ELR (cell line): ENCODE measurements at places on chromosomes 2 and 18.

- DNase-seq: no peak
These were observed 35.6 kb downstream of the SLC25A12 start for GRCh38 chr2:171858397-171858958.

- DNase-seq: no peak
These were observed 193.7 kb upstream of the ID2 start for GRCh38 chr2:8488001-8488738.

GRCh38 chr2:109376796-109377495 is 236.8 kb downstream of the SEPTIN10 start:
- DNase-seq: peak; percentile 66

- no peak for DNase-seq
These were observed 92.0 kb downstream of the HDAC4 start for GRCh38 chr2:239308661-239309397.

DNA sequence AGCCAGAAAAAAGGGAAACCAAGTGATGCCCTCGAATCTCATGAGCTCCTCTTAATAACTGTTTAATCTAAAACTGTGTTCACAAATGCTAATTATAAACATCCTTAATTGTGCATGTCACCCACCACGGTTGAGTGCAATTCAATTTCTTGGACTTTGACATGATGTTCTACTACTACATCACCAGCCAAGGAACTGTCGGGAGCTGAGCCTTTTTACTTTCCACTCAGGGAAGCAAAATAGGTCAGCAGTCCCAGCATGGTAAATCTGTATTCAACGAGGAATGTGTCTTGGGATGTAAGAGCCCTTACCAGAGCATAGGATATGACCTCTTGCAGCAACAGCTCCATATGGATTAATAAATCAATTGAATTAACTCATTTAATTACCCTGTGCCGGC is 20.8 kb upstream of the REG3G start:
- no peak for DNase-seq

DNA sequence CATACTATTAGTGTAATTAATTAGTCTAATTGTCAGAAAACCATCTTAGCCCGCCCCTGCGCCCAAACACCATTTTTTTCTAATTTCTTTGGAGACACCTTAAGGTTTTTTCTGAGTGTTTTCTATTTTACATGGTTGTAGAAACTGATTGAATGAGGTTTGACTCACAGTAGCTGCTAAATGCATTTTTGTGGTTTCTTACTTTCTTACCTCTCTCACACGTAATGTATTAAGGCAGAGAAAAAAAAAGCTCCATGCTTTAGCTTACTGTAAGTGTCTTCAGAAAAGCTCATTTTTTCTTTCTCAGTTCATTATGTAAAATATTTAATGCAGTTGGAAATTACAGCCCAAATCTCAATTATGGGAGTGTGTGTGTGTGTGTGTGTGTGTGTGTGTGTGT is 548.5 kb upstream of the LRRTM4 start:
- DNase-seq: no peak

DNA sequence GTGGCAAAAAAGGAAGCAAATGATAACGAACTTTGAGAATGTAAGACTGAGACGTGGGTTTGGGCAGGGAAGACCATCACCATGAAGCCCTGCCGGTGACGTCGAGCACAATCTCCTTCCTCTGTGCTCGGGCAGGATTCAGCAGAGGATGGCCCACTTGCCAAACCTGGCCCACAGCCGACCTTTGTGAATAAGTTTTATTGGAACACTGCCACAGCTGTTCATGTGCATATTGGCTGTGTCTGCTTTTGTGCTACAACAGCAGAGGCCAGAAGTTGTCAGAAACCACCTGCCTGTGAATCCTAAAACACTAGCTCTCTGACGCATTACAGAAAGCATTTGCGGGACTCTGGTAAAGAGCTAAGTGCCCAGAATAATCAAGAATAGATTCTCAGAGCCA is 223.9 kb downstream of the MYT1L start:
- no peak for DNase-seq

DNA sequence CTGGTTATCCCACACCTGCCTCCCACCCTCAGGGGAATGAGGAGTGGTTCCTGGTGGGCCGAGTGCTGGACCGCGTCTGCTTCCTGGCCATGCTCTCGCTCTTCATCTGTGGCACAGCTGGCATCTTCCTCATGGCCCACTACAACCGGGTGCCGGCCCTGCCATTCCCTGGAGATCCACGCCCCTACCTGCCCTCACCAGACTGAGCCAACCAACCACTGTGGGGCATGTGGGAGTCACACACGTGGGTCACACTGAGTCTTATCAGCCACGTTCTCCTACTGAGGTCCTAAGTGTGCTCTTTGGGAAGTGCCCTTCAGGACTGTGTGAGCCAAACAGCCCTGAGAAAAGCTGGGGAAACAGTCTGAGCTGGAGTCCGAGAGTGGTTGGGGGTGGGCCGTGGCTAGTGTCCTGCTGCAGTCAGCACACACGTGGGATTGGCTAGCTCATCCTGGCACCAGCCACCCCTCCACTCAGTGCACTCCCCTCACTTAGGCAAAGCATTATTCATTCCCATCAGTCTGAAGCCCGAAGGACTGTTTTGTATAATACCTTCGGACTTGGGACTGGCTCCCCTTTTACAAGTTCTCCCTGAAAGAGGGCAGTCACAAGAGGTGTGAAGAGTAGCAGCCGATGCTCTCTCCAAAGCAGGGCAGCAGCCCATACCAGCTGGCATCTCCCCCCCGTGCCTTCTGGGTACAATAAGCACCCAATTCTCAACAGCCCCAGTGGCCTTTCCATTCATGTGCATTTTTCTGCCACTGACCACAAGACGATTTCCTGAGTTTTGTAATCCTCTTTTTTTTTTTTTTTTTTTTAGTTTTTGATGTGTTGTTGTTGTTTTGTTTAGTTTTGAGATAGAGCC is 4.6 kb downstream of the TIGD1 start:
- DNase-seq: no peak

- no peak for DNase-seq
These were observed 45.5 kb upstream of the TNFRSF11A start for GRCh38 chr18:62279561-62279960.

DNA sequence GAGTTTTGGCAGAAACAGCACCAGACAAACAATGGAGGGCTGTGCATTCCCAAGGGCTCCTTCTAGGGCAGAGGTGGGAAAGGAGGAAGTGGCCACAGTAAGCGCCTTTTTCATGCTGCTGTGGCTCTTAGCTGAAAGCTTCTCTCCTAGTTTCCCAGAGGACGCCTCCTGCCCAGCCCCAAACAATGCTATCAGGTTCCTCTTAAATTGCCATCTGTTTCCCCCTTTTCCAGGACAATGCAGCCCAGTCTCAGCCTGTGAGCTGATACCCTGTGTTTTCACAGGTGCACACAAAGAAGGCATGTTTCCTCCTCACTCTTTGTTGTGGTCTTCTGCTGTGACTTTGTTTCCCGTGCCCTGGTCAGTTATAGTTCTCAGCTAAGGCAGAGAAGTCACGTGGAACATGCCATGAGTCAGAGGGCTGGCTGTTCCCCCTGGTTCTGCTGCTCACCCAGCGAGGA is 5.4 kb upstream of the FAM124B start:
- no peak for DNase-seq

DNA sequence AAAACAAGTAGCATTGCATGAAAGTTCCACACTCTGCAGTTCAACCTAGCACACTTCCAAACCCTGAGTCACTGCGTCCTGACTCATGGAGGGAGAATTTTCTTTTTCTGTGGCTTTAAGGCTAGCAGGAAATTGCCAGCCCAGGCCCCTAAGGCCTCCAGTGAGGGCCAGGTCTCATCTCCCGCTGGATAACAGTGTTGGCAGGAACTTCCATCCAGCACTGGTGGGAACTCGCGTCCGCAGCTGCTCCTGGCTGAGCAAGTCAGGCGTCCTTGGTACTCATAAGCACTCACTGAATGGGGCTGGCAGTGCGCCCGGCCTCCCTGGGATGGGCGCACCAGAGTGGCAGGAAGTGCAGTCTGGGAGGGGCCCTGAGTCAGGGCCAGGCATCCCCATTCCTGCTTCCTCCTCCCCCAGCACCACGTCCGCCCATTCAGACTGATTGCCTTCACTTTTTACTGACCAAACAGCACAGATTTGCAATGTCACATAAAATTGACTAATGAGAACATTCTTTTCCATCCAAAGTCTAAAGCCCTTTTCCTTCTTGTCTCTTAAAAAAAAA is 14.3 kb downstream of the MALL start:
- peak; percentile 99 for DNase-seq

DNA sequence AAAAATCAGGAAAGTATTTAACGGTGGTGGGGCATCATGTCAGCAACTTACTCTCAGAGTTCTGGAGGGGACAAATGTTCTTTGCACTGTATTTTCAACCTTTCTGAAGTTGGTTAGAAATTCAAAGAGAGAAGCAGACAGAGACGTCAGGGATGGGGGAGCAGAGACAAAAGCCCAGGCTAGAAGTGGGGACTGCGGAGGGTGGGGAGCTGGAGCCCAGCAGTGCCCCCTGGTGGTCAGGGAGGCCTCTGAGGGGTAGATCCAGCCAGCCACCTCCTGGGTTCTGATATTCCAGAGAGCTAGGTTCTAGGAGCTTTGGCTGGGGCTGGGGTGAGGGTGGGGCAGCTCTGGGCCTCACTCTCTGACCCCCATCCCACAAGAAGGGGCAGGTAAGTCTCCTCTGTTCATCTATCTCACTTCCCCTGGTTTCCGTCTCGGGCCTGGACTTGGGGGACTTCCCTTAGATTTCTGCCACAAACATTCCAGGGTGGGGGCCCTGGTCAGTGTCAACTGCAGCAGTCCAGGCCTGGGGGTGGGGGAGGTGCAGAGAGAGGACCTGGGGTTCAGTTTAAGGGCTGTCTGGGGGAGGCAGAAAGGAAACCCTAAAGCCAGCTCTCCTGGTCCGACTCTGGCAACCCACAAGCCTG is 8.9 kb downstream of the TNS1 start:
- peak; percentile 50 for DNase-seq

GRCh38 chr2:43460174-43460546 is 135.7 kb downstream of the THADA start:
- no peak for DNase-seq

- peak; percentile 60 for DNase-seq
These were observed 82.6 kb upstream of the ST3GAL5 start for GRCh38 chr2:85971366-85971765.

- DNase-seq: no peak
These were observed 140.1 kb downstream of the HDAC4 start for GRCh38 chr2:239260546-239261327.

DNA sequence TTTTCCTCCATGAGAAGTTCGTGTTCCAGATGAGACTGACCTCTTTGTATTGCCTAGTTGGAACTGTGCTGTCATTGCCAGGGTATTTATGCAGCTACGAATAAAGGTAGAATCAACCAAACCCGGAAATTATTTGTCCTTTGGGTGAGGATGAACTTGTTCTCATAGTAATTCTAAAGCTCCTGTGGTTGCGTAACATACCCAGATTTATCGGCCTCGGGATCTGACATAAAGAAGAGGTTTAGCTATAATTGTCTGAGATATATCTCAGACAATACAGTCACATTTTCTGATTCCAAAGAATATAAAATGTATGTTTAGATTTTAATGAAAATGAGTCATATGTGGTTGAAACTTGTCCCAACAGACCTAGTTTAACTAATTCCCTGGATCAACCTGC is 628.7 kb upstream of the LINC00305 start:
- DNase-seq: no peak

GRCh38 chr2:65464604-65465003 is 32.2 kb upstream of the SPRED2 start:
- no peak for DNase-seq

GRCh38 chr2:174728096-174728495 is 36.2 kb downstream of the CHRNA1 start:
- DNase-seq: no peak

GRCh38 chr2:214737188-214737587 is 72.3 kb downstream of the BARD1 start:
- DNase-seq: no peak

GRCh38 chr2:185404578-185404977 is 334.0 kb upstream of the FSIP2 start:
- no peak for DNase-seq

DNA sequence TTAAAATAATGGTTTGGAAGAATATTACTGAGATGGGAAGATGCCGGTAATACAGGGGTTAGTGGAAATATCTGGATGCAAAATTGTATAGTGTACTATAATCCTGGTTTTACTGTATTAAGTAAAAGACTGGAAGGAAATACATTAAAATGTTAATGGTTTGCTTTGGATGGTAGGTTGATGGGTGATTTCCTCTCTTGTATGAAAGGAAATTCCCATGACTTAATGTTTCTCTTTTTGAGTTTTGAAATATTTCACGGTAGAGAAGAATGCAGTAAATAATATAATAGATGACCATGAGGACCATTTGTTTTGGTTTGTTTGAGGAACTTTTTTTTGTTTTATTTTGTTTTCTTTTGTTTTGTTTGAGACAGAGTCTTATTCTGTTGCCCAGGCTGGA is 8.2 kb downstream of the SPTBN1 start:
- no peak for DNase-seq

DNA sequence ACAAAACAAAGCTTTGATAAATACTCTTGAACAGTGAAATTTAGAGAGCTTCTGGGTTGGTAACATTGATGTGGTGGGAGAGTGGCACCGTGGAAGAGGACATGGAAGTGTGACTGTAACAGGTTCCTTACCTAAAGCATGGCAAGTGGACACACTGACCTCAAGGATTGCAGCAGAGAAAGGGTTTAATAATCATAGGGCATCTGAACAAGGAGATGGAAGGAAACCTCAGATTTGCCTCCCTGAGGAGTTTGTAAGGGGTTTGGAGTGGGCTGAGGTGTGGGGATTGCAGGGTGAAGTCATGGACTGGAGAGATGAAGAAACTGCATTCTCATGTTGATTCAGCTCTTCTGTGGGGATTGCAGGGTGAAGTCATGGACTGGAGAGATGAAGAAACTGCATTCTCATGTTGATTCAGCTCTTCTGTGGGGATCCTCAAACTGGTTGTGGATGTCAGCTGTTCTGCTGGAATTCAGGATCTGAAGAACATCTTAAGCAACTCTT is 83.8 kb upstream of the TLK1 start:
- peak; percentile 42 for DNase-seq

- DNase-seq: no peak
These were observed 20.8 kb upstream of the C2orf74 start for GRCh38 chr2:61141151-61141550.

GRCh38 chr2:217993138-217993537 is 9.7 kb downstream of the TNS1 start:
- peak; percentile 54 for DNase-seq

GRCh38 chr18:57743008-57743407 is 60.1 kb downstream of the ATP8B1 start:
- peak; percentile 69 for DNase-seq

DNA sequence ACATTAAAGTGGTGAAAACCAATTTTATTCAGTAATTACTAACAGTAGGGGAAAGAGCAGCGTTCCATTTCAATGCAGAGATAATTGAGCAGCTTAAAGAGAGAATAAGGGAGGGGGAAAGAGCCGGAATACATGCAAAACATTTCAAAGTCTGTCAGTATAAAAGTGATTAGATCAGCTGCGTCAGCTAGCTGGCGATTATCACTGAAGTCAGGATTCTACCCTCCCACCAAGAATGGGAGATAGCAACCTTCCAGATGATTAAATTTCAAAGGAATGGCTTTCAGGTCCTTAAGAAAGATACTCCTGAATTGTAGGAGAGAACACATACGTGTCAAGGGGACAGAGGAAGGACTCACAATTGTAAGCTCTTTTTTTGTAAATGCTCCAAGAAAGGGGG is 2.7 kb upstream of the ZC3H6 start:
- no peak for DNase-seq
